ENCODE measurements at places on chromosomes 2 and 18.

- no peak for DNase-seq
Measured at GRCh38 chr2:177312562-177312961, 48.0 kb upstream of the NFE2L2 start.

DNA sequence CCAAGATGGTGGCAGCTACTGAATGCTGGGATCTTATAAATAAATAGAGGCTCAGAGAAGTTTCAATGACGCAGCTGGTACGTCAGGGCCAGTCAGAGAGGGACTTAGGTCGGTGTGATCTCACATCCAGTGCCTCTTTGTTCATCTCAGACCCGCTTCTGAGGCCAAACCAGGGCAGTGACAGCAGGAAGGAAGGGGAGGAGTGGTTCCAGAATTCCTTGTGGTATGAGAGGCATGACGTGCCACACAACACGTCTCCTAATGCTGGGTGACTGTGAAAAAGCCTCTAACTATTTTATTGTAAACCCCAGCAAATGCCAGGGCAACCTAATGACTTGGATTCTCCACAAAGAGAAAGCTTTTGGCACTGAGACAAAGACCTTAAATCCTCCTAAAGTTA lies 423.3 kb downstream of the LPIN1 start:
- DNase-seq, result no peak

DNA sequence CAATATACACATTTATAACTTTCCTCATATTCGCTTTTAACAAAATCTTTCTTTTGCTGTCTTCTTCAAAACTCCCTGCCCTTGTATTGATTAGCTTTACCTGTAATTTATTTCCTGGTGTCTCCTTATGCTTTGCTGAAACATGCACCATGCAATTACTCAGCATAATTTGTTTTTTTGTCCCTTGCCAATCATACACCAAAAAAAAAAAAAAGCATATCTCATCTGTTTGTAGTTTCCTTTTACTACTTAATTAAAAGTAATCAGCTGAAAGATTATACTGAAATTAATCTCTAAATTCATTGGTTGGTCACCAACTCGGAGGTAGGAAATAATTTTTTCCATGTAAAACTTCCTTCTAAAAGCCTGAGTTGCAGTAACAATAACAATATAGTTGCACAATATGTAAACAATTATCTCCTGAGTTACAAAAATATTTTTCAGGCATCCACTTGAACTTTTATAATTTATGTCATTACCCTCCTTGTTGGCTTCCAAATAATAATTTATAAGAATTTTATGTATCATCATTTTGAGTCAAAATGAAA lies 53.0 kb upstream of the ROCK1 start:
- no peak for DNase-seq

GRCh38 chr18:24993628-24994027 lies 358.3 kb downstream of the ZNF521 start:
- DNase-seq, result no peak

- DNase-seq, result no peak
Measured at GRCh38 chr18:73639788-73640187, 507.8 kb downstream of the FBXO15 start.

DNA sequence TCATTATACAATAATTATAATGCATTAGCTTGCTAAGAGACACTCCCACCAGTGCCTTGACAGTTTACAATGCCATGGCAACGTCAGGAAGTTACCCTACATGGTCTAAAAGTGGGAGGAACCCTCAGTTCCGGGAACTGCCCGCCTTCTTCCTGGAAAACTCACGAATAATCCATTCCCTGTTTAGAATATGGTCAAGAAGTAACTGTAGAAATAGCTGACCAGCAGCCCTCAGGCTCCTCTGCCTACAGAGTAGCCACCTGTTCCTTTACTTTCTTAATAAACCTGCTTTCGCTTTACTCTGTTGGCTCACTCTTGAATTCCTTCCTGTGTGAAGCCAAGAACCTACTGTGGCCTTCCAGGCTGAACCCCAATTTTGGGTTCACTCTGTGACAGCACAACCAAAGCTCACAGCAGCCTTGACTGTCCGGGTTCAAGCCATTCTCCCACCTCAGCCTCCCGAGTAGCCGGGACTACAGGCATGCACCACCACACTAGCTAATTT lies 20.0 kb upstream of the PTPN2 start:
- DNase-seq, result no peak

- DNase-seq, result no peak
Measured at GRCh38 chr2:191670787-191671186, 7.1 kb upstream of the NABP1 start.

DNA sequence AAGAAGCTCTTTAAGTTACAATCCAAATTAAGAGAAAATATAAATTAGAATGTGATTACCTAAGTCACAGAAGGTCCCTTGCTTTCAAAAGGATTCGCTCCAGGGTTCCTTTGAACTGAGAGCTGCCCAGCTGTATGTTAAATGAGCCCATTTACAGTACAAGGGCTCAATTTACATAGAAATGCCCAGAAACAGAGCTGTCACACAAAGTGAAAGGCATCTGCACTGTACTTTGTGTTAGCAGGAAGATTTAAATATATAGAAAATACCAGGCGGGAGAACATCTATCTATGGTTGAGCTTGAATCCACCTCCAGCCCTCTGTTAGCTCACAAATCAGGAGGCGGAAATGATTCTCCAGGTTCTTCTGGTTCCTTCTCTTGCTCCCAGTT lies 272.9 kb downstream of the PAX3 start:
- DNase-seq, result no peak

DNA sequence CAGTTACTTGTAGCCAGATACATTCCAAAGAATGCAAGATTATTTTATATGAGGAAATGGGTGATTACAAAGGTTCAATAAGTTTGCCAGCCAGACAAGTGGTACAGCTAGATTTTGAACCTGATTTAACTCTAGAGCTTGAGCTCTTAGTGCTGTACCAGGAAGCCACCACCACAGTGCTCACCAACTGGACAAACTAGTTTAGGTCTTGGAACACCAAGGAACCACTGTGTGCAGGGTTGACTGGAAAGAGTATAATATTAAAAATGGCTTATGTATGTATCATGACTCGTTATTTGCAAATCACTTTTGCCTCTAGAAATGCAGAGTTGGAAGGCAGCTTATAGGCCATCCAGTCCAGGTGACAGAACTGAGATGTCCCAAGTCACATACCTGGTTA lies 177.2 kb downstream of the TXNL1 start:
- DNase-seq, result no peak

- no peak for DNase-seq
Measured at GRCh38 chr18:53443831-53444230, 780.6 kb downstream of the MBD2 start.

DNA sequence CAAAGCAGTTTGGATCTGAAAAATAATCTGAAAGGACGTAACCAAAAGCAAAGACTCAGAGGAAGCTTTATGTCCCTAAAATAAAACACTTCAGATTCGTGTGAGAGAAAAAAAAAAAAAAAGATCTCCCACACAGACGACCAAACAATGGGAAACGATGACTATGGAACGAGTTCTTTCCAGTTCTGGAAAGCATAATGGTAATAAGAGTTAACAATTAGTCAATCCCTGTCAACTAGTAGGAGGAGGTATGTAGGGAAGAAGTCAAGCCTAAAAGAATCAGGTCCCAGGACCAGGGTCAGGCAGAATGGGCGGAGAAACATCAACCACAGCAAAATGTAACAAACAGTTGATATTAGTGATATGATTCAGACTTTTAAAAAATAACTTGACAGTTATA lies 170.3 kb upstream of the SETBP1 start:
- no peak for DNase-seq

GRCh38 chr2:42792087-42792582 lies 248 bp downstream of the HAAO start:
- DNase-seq, result no peak

DNA sequence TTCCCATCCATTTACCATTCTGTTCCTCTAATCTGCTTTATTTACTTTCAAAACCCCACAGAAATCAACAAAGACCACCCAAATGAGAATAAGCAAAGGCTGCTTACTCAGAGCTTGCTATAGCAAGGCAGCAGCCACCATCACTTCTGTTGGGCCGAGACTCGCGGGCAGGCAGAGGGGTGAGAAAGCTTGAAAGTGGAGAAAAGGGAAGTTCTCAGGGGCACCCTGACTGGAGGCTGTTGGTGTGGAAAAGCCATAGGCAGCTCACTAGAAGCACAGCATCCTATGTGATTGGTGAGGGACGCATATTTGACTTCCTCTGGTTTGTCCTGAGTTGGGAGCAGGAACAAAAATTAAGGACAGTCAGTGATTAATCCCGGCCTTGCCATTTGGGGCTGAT lies 269.7 kb upstream of the THSD7B start:
- DNase-seq, result no peak

GRCh38 chr2:58913082-58913726 lies 672.1 kb upstream of the FANCL start:
- no peak for DNase-seq

GRCh38 chr2:48448274-48449061 lies 81.5 kb upstream of the STON1 start:
- no peak for DNase-seq

GRCh38 chr2:219287580-219288265 lies 8.6 kb downstream of the DNAJB2 start:
- no peak for DNase-seq

GRCh38 chr18:67845035-67845434 lies 328.5 kb upstream of the DSEL start:
- no peak for DNase-seq

DNA sequence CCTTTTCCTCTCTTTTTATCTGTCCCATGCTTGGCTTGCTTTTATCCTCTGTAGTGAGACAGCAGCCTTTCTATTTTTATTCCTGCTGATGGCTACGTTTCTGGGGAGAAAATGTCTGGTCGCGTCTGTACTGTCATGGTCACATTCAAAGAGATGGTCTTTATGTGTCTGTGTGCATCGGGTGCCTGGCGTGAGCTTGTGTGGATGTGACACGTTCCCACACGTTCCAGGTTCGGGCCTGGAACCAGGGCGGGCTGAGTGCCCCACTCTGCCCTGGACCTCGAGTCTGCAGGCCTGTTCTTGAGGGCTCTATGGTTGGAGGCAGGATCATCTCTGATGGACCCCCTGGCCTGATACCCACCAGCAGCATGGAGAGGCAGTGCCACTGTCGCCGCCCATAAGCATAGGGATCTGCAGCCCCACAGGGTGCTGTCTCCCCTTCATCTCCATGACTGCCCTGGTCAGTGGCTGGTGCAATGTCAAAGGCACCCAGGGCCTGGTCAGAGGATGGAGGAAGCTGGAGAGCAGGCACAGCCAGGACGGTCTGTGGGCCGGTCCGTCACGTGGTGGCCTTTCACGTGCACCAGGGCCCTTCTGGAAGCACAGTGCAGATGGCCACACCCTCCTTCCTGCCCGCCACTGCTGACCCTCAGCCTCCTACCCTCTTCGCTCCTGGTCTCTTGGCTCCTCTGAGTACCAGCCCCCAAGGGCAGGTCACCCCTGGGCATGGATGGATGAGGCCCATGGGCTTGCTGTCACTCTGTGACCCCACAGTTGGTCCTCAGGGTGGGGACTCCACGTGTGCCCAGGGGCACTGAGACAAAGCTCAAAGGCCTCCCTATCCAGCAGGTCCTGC lies 149.2 kb upstream of the TWIST2 start:
- no peak for DNase-seq
